ENCODE measurements at places on chromosomes 3 and 15. TPM values are rescaled to one million over a fixed set of nuclear protein-coding genes. Genes with fewer than 3 reads are reported as not detected.

Gene HGD
- total RNA-seq = 11.9 TPM

- DNase-seq = no peak
- no peak overlapping the region for H3K4me3 ChIP-seq
- H3K27ac ChIP-seq = no peak overlapping the region
- no peaks in the 10 kb centered on the region for H3K27me3 ChIP-seq
- H3K4me1 ChIP-seq = peaks cover 5% of the 10 kb centered on the region
These were observed 80.6 kb upstream of the MITF start for GRCh38 chr3:69658514-69659140.

Gene TNIK
- 15.7 TPM for total RNA-seq

DNA sequence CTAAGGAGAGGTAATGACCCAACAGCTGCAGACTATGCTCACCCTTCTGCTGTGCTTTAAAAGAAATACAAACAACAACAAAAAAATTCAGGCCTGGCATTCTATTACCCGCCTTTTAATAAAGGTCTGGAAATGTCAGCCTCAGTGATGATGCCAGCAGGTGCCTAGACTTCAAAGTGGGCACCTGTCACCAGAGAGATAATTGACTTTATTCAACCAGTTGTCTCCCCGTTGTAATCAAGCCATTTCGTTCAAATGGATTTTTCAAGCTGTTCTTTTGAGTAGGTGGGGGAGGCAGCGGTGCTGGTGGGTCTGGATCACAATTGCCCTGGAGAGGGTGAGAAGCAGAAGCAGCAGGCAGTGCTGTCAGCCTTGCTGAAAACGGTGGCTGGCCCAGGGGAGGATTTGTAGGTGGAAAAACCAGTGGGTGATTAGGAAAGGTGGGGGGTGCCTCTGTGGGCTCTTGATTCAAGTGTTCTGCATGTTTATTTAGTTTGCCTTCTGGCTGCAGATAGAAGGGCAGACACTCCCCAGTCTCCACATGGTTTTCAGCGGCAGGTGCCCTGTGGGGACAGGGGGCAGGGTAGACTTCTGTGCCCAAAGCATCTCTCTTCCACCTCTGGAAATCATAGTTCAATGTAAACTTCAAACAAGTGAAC is 300.2 kb upstream of the SLCO3A1 start:
- no peaks in the 10 kb centered on the region for H3K27me3 ChIP-seq
- H3K27ac ChIP-seq = no peak overlapping the region
- DNase-seq = no peak
- no peak overlapping the region for H3K4me3 ChIP-seq

Gene GOLGA8Q
- not detected for total RNA-seq

DNA sequence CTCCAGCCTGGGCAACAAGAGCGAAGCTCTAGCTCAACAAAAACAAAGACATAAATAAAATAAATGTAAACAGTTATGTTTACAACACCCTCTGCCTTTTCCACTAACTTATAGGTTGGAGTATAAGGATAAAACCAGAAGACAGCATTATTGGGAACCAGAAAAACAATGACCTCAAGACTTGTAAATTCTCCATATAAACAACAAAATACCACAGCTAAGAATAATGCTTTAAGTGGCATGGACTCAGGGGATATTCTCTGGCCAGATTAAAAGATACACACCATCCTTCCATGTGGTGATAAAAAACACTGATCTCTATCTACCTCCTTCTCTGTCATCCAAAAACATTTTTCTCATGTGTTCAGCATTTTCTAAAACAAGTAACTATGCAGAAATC is 500.6 kb downstream of the MAGI1 start:
- no peak overlapping the region for H3K4me3 ChIP-seq
- H3K27me3 ChIP-seq = no peaks in the 10 kb centered on the region
- no peak for DNase-seq
- peaks cover 17% of the 10 kb centered on the region for H3K4me1 ChIP-seq
- H3K36me3 ChIP-seq = peaks cover 4% of the 10 kb centered on the region

Gene CCDC80
- 9.1 TPM for total RNA-seq

- peaks cover 10% of the 10 kb centered on the region for H3K36me3 ChIP-seq
- H3K4me1 ChIP-seq = peaks cover 17% of the 10 kb centered on the region
- H3K27me3 ChIP-seq = no peaks in the 10 kb centered on the region
- H3K4me3 ChIP-seq = peak overlapping the region; percentile 90
- DNase-seq = no peak
- peak overlapping the region; percentile 96 for H3K27ac ChIP-seq
These were observed 675 bp downstream of the PSMD6 start for GRCh38 chr3:64022451-64023186.

- H3K4me1 ChIP-seq = peaks cover 13% of the 10 kb centered on the region
- H3K27ac ChIP-seq = no peak overlapping the region
- no peaks in the 10 kb centered on the region for H3K36me3 ChIP-seq
These were observed 1.6 kb downstream of the GP9 start for GRCh38 chr3:129061888-129062834.

Gene DCP1A
- 38.3 TPM for total RNA-seq
